Caudate nucleus (tissue), 63 donors: ENCODE measurements at places on chromosomes 6 and 20.

DNA sequence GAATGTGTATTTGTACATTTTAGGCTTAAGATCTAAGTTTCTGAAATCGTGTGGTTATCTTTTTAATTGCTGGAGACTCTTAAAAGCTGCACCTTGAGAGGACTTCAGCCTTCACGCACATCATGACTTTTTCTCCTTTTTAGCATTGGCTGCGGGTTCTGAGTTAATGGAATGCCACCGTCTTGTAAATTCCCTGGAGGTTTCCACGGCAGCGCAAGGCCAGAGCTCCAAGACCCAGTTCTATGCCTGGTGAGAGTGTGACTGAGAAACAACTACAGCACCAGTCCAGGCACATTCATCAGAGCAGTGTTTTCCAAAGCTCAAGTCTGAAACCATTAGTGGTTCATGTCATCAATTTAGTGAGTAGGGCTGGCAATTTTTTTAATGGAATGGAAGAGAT is 23.0 kb downstream of the PRR18 start:
- DNase-seq, result no peak

DNA sequence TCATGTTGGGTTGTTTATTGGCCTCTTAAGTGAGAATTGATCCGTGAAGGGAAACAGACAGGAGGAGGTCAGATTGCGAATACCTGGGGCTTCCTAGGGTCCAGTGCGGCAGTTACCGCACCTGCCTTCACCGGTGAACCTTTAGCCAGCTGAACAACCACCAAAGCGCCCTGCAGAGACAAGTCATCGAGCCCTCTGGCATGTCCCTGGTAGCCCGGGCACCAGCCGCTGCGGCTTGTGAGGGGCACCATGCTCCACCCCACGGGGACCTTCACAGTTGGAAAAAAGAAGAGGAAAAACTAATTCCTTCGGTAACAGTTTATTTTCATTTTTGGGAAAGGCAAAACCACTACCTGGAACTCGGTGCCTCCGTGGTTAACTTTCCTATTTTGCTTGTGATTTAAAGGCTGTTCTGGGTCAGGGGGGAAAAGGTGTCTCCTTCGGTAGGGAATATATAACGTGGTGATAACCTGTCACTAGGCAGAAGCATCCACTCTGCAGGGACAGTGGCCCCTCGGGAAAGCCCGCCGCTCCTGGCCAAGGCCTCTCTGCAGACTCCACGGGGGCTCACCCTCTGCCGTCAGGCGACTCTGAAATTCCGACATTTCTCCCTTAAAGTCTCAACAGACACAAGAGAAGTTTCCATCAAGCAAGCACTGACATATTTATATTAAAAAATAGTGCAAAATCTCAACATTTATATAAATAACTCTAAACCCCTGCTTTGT is 30.7 kb upstream of the ZBP1 start:
- DNase-seq, result no peak

DNA sequence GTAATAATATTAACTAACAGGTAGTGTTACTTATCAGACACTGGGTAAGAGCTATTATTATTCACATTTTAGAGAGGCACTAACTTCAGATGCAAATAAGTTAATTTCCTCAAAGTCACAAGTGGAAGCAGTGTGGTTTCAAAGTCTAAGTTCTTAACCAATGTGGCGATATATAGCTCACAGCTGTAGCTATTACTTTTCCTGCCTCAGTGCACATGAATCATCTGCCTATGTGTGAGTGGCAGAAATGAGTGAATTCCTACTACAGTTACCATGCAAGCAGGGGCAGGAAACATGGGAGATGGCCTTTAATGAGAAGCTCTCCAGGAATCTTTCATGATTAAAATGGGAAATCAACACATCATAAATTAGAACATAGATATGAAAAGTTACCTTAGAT is 126.2 kb upstream of the EYA4 start:
- no peak for DNase-seq

DNA sequence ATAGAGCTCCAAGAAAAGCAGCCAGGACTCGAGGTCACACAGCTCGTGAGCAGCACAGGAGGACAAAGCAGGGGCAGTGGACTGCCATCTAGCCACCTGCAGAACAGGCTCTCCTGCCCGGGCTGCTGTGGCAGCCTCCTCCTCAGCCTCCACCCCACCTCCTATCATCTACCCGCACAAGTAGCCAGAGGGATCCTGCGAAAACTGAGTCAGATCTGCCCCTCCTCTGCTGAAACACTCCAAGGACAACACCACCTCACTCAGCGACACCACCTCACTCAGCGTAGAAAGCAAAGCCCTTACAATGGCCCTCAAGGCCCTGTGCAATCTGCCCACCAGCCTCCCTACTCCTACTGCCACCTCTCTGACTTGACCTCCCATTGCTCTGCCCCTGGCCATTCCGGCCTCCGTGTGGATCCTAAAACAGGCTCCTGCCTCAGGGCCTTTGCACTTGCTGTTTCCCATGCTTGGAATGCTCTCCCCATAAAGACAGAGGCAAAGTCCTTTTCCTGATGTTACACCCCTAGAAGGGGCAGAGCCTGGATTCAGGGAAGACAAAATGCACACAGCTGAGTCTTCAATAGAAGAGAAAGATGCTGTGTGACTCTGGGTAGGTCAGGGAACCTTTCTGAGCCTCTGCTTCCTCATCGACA is 19.3 kb downstream of the PREX1 start:
- DNase-seq, result no peak

DNA sequence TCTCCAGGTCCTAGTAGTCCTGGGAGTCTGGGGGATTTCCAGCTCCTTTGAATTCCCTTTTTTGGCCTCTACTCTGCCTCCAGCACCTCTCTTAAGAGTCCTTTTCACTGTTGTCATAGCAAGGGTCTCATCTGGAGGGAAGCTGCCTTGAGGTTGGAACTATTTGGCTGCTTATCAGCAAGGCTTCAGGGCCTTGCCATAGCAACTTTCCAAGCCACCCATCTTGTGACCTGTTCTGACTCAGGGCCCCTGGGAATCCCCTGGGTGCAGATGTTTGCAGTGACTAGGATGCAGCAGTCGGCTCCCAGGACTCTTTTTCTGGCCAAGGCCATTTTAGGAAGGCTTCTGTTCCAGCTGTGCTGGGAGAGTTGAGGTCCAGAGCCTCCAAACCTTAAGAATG is 12.4 kb downstream of the PKIG start:
- no peak for DNase-seq

- no peak for DNase-seq
Measured at GRCh38 chr6:84920021-84920420, 155.6 kb upstream of the TBX18 start.

GRCh38 chr6:70563530-70563929 is 3.2 kb upstream of the SDHAF4 start:
- no peak for DNase-seq

GRCh38 chr6:67640484-67640883 is 994.6 kb upstream of the ADGRB3 start:
- no peak for DNase-seq

DNA sequence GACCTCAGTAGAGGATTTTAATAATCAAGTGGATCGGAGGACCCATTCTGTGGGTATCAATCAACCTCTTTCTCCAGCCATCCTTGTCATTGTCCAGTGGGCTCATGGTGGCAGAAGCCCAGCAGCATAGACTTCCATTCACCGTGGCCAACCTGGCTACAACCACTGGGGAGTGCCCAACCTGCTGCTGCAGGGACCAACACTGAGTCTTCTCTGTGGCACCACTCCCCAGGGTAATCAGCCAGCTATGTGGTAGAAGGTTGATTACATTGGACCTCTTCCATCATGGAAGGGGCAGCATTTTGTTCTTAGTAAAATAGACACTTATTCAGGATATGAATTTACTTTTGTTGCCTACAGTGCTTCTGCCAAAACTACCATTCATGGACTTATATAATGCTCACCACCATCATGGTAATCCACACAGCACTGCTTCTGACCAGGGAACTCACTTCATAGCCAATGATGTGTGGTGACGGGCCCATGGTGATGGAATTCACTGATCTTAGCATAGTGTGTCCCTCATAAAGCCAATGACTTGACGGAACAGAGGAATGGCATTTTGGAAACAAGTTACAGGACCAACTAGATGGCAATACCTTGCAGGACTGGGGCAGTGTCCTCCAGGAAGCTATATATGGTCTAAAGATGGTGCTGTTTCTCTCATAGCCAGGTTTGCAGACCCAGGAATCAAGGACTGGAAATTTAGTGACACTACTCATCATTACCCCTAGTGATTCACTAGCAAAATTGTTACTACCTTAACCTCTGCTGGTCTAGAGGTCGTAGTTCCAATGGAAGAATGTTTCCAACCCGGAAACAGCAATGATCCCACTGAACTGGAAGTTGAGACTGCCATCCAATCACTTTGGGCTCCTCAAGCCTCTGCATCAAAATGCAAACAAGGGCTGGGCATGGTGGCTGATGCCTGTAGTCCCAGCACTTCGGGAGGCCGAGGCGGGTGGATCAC is 7.6 kb downstream of the CD24 start:
- DNase-seq, result no peak

DNA sequence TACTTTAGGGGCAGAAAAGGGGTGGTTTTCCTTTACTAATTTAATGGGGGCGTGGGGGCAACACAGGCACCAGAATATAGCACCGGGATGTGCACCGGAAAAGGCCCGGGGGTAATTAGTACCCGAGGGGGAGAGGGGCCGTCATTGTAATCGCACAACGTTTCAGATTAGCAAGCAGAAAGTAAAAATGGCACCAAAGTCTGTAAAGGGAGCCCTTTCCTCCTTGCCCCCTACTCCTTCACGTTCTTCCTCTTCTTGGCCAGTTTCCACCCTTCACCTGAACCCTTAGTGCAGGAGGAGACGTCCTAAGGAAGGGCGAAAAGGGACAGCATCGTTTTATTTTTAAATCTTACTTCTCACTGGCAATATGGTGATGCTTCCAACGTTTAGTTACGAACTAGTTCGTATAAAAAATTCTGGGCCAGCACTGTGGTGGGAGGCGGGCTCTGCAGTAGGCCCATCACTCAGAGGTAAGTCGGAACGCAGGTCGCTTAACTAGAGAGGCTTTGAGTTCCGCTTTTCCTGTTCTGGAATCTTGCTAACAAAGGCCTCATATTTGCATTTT is 742 bp upstream of the CEP85L start:
- DNase-seq, result no peak

- DNase-seq, result no peak
Measured at GRCh38 chr6:167581637-167582036, 245.1 kb upstream of the AFDN start.

DNA sequence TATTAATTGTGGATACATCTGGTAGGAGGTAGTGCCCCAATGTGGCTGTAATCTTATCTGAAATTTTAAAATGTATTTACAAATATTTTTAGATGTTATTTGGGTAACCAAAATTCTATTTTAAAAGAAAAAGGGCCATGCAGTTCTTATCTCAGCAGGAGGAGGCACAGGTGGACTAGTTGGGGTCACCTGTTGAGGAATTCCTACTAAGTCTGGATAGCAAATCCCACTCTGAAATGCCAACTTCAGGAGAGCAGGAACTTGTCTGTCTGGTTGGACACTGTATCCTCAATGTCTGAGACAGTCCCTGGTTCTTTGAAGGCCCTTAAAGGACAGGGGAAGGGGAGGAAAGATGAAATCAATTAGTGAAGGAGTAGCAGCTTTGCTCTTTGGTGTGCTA is 82.6 kb downstream of the EYA2 start:
- DNase-seq, result no peak

GRCh38 chr20:57170343-57170742 is 96.1 kb downstream of the BMP7 start:
- DNase-seq, result no peak

GRCh38 chr6:30690403-30691207 is at the start of gene NRM:
TSS of gene NRM (minus strand) at chr6:30690984. CDS start at chr6:30690974, 10 bp downstream.
- DNase-seq, result peak; percentile 51

DNA sequence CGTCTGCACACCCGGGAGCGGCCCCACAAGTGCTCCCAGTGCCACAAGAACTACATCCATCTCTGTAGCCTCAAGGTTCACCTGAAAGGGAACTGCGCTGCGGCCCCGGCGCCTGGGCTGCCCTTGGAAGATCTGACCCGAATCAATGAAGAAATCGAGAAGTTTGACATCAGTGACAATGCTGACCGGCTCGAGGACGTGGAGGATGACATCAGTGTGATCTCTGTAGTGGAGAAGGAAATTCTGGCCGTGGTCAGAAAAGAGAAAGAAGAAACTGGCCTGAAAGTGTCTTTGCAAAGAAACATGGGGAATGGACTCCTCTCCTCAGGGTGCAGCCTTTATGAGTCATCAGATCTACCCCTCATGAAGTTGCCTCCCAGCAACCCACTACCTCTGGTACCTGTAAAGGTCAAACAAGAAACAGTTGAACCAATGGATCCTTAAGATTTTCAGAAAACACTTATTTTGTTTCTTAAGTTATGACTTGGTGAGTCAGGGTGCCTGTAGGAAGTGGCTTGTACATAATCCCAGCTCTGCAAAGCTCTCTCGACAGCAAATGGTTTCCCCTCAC is 21.0 kb downstream of the PRDM1 start:
- no peak for DNase-seq

DNA sequence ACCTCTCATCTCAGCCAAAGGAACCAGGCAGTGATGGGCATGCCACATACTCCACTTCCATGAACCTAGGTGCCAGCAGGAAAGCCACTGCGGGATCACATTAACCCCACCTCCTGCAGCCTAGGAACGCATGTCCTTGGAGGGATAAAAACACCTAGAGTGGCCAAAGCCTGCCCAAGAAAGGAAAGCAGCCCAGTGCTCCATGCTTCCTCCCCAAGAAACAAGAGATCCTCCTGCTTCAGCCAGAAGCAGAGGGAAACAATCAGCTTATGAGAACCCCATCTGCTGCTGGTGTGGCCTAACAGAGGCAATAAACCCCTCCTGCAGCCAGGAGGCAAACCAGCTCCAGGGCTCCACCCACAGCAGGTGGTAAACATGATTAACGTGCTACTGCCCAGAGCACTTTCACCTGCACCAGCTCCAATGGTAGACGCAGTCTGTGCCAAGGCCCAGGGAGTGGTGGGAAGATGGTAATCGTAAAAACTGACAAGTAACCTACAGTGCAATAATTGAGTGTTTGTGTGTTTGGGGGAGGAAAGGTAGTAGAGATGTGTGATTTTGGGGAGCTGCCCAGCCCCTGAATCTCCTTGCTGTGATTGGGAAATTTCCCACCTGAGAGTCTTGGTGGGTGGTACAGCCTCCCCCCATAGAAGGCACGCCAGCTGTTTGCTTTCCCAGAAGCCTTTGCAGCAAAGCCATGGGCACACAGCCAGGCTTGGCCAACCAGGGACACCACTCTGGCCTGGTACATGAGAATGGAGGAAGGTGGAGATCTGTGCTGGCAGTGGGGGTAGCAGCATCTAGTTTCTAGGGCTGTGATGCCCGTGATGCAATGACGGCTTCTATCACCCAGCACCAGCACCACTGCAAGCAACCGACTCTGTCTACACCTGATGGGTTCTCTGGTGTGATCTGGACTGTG is 50.6 kb upstream of the TBC1D7 start:
- DNase-seq, result no peak
